ENCODE measurements at places on chromosomes 16 and 17.
A peak's percentile ranks its signal among the peaks of the same experiment; 100 is the strongest.

- peak; percentile 69 for ATAC-seq
Observed at GRCh38 chr16:11396241-11397048, 51.2 kb downstream of the RMI2 start.

DNA sequence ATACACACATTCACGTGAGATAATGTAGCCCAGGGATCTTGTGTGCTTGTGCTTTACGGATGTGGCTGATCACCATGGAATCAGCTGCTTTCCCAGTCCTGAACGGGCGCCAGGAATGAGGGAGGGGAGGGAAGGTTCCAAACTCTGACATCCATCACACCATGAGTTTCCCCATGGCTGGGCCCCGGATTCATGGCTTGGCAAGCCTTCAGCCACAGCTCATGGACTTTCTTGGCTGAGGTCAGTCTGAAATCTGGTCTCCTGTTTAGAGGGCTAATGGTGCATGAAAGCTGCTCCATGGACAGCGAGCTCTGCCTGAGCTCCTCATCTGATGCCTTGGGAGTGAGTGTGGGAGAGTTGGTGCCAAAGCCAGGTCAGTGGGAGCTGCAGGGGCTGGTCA lies 767.6 kb upstream of the EEF2KMT start:
- ATAC-seq, result no peak

DNA sequence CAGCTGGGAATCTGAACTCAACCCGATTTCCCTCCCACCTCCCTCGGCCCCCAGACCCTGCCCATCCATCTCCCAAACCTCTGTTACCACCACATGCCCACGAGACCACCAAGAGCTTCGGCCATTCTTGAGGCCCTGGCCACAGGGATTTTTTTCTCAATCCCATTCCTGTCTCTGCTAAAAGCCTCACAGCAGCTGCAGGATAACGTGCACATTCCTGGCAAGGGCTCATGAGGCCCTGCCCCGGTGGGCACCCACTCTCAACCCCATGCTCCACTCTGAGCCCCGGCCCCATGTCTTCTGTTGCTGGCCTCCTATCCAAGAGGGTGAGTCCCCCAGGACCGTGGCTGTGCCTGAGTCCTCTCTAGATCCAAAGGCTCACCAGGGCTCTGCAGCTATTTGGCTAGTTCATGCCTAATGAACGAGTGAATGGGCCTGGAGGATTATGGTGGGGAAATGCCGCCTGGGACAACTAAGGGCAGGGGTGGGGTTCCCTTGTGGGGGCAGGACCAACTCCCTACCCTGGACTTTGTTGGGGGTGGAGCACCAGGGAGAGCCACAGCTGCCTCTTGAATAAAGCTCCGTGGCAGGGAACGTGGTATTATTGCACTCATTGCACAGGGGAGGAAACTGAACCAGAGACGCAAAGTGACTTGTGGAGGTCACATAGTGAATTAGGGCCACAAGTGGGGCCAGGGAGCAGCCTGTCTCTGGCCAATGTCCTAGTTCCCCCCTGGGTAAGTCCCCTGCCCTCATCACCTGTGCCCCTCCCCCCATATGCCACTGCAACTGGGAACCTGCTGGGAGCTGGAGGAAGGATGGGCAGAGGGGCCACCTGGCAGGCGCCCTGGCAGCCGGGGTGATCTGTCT lies 113.8 kb upstream of the SMURF2 start:
- no peak for ATAC-seq

DNA sequence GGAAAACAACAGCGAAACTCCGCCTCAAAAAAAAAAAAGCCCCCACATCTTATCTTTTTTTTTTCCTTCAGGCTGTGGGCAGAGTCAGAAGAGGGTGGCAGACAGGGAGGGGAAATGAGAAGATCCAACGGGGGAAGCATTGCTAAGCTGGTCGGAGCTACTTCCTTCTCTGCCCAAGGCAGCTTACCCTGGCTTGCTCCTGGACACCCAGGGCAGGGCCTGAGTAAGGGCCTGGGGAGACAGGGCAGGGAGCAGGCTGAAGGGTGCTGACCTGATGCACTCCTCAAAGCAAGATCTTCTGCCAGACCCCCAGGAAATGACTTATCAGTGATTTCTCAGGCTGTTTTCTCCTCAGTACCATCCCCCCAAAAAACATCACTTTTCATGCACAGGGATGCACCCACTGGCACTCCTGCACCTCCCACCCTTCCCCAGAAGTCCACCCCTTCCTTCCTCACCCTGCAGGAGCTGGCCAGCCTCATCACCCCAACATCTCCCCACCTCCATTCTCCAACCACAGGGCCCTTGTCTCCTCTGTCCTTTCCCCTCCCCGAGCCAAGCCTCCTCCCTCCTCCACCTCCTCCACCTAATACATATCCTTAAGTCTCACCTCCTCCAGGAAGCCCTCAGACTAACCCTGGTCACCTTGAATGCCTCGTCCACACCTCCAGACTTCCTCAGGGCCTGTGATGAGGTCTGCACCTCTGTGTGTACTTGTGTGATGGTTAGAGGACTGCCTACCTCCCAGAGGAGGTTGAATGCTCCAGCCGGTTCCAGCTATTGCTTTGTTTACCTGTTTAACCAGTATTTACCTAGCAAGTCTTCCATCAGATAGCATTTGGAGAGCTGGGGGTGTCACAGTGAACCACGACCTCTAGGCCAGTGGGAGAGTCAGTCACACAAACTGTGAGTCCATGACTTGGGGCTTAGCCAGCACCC lies 1.2 kb upstream of the HBA1 start:
- no peak for ATAC-seq

DNA sequence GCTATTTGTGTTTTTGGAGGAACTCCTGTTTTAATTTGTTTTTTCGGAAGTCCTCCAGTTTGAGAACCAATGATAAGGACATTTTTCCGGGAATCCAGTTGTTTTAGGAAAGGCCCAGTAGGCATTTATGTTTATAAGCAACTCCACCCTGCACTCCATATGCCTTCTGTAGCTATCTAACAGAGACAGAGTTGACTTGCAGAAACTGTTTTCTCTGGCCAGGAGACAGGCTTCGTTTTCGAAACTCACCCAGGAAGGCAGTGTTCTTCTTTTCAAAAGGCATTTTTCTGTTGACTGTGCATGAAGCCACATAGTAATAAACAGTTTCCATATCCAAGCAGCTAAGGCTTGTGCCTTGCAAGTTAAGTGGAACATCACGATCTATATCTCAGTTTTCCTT lies 587.1 kb downstream of the WWOX start:
- ATAC-seq, result no peak

DNA sequence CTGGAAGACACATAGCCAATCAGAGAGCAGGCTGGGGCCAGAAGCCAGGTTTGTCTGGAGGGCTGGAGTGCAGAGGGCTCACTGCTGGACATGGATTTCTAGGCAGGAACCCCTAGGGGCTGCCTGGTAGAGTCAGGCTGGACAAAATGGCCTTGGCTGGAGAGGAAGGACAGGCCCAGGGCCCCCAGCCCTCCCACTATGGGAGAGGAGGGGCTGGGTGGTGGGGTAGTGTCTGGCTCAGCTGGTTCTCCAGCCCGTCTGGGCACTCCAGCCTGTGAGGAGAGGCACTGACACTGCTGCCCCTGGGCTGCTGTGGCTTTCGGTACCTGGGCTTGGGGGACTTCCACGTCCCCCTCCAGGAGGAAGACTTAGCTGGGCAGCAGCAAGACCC lies 21.7 kb upstream of the DOK4 start:
- no peak for ATAC-seq

GRCh38 chr17:7797976-7798375 lies 36.0 kb upstream of the KDM6B start:
- ATAC-seq, result no peak

DNA sequence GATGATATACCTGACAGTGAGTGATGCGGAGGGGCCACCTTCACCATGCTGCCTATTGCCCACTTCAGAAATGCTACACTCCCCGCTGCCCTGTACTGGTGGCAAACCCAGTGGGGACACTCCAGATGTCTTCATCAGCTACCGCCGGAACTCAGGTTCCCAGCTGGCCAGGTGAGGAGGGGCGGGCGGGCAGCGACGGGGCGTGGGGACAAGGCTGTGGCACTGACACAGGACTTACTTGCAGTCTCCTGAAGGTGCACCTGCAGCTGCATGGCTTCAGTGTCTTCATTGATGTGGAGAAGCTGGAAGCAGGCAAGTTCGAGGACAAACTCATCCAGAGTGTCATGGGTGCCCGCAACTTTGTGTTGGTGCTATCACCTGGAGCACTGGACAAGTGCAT lies 16.6 kb downstream of the SARM1 start:
- no peak for ATAC-seq

GRCh38 chr16:10946308-10946707 lies 1.9 kb downstream of the CLEC16A start:
- ATAC-seq, result no peak

DNA sequence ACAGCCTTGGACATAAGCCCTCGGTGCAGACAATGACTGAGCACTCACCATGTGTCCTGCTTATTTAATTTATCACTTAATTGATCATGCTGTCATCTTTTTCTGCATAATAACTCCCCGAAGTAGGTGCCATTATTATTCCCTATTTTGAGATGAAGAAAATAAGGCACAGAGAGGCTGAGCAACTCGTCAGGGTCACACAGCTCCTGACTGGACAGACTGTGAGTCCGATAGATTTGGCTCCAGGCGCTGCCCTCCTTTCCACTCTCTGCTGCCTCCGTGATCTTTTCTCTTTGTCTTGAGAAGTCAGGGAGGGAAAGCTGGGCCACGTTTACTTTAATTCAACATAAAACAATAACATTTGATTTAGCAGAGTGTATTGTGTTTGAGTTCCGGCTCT lies 19.0 kb upstream of the N4BP1 start:
- ATAC-seq, result no peak

DNA sequence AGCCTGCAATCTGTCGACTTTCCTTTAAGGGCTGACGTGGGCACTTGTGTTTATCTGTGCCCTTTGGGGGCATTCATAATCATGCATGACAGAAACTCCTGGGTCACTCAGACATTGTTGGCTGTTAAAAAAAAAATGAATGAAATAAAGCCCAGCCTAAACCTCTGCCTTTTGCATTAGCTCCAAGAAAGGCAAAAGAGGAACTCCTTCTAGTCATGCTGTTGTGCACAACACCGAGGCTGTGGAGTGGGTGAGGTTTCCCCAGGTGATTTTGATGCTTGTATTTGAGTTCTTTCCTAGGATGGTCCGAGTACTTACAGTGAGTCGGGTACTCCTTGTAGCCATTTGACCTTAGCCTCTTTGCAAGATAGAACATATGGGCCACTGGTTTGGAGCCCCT lies 49.6 kb upstream of the IRX6 start:
- ATAC-seq, result no peak

DNA sequence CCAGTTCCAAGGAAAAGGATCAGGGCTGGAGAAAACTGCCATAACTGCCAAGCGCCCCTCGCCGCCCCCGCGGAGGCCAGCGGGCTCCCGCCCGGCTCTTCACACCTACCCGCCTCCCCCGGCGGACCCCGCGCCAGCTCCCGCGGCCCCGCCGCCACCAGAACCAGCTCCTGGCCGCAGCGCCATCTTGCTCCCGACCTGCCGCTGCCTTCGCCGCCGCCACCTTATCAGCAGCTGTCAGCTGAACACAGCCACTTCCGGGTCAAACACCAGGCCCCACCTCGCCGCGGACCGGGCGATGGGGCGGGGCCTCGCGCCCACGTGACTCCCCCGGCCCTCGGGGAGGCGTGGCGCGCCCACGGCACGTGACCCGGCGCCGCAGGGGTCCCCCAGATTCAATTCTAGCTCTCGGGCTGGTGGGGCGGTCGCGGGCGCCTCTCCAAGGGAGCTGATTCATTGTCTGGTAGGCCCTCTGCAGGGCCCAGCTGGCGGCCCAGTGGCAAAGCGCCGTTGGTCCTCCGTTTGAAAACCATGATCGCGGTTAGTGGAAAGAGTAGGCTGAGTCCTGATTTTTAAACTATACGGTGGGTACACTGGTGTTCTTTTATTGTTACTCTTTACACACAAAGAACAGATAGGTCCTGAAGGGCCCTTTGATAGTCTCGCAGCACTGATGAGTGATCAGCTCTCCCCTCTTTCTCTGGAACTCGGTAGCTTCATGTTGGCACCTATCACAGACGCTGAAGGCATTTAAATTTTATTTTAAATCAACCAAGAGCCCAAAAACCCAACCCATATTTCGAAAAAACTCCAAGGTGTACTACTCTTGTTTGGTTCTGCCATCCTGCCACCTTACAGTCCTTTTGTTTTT lies at the start of gene SYNRG:
SYNRG (minus strand) TSS at position 249 of the 871 bp plus-strand sequence; CDS start at position 186, 63 bp downstream.
- peak; percentile 97 for ATAC-seq

- ATAC-seq, result no peak
Observed at GRCh38 chr17:47225436-47225858, 16.3 kb downstream of the MYL4 start.

- no peak for ATAC-seq
Observed at GRCh38 chr17:30300818-30301217, 9.1 kb upstream of the BLMH start.

GRCh38 chr16:71853413-71853812 lies 7.6 kb downstream of the ATXN1L start:
- no peak for ATAC-seq

- peak; percentile 28 for ATAC-seq
Observed at GRCh38 chr16:11955713-11956123, 9.3 kb upstream of the TNFRSF17 start.

GRCh38 chr17:1868090-1868489 lies 38.3 kb downstream of the RPA1 start:
- ATAC-seq, result no peak

DNA sequence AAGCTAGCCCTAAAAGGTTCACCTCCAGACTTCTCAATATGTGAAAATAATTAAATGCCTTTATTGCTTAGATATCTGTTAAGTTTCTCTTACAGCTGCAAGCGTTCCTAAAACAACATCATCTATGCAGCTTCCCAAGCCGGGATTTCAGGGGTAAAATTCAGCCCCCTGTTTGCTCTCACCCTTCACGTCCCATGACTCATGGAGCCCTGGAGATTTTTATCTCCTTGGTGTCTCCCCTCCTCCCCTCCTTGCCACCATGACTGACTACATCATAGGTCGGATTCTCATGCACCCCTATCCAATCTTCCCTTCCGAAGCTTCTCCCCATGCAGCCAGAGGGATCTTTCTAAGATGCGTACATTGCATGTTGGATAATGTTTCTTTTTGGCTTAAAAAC lies 21.0 kb upstream of the CACNG4 start:
- no peak for ATAC-seq

GRCh38 chr16:5557966-5558365 lies 460.4 kb upstream of the EEF2KMT start:
- ATAC-seq, result no peak

DNA sequence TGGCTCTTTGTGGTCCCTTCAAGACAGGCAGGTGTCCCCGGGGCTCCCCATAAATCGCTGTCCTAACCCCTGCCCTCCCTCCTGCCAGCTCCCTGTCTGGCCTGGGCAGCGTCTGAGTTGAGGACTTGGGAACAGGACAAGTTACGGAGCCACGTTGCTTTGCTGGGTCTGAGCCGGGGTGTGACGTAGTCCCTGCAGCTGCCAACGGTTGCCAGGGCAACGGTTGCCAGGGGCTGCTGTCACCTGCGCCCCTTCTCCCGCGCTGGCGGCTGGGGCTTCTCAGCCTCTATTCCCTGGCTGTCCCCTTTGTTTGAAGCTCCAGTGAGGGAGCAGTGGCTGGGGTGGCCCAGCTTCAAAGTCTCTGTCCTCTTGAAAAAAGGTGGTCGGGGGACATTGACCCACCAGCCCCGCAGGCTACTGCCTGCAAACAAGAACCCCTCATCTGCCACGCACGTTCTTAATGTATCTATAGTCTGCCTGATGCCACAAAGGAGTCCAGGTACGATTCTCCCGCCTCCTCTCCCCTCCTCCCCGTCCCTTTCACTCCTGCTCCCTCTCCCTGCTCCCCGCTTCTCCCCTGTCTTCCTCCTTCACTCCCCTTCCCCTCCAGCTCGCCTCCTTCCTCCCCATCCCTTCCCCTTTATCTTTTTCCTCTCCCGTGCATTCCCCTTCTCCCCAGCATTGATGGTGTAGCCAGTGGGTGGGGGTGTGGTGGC lies 10.9 kb downstream of the ADGRG1 start:
- no peak for ATAC-seq
